Neuronal stem cell (in vitro differentiated cells): ENCODE measurements at places on chromosomes 4 and X.

DNA sequence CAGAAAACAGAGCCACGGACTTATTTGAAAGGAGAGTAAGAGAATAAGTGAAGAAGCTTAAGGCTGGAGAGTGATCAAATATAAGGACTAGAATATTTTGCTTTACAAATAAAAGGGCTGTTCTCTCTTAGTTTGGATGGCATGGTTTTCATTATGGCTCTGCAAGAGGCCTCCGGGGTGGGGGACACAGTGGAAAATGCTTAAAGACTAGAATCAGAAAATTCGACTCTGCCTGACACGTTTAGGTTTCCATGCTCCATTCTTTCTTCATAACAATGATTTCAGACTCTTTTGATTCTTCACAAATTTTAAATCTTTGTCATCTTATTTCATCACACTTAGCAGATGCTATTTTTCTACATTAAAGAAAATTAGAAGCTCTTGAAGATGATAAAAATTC lies 632.4 kb upstream of the BOD1L1 start:
- no peak for DNase-seq

- no peak for DNase-seq
Observed at GRCh38 chrX:19991350-19991718, 473 bp upstream of the BCLAF3 start.

DNA sequence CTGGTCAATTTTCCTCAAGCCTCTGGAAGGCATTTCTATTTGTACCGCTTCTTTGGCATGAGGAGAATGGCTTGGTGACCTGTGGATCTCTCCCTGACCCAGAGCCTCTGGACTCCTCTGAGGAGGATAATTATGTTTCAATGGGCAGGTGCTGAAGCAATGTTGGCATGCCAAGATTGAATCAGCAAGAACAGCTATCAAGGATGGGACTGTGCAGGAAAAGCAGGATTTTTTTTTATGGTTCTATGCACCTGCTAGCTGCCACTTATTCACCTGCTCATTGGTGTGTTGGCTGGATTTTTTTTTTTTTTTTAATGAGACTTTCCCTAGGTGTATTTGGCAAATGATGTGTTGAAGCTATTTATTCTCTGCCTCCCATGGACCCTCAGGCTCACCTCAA lies 821.2 kb downstream of the RPA4 start:
- no peak for DNase-seq

DNA sequence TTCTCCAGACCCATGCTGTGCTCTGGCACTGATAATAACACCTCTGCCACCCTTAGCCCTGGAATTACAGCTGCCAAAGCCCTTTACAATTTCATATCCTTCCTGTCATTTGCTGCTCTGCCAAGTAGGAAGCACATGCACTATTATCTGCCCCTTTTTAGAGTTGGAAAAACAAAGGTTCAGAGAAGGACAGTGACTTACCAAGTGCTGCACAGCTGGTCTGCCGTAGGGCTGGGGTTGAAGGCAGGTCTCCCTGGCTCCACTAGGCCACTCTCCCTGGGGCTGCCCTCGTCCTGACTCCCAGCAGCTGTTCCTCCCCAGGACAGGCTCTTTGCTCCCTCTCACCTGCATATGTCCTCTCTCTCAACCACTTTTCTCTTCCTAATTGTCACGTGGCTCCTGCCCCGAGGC lies 73.4 kb downstream of the ANAPC4 start:
- no peak for DNase-seq

DNA sequence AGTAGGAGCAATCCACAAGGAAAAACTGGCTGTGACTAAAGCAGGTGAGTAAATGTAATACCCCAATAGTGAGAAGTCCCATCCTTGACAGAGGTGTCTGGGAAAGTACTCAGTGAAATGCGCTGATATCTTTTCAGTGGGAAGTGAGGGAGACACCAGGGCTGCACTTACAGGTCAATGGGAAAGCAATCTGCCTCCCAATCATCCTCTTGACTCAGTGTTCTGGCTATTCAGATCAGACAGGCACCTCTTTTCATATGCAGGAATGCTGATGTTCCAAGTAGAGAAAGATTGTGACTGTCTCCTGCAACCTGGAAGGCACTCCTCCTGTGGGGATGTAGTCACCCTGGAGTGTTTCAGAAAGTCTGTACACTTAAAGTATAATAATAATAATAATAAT lies 39.9 kb upstream of the SPIN2A start:
- no peak for DNase-seq

- DNase-seq = no peak
Observed at GRCh38 chrX:79330022-79330421, 37.1 kb downstream of the ITM2A start.

DNA sequence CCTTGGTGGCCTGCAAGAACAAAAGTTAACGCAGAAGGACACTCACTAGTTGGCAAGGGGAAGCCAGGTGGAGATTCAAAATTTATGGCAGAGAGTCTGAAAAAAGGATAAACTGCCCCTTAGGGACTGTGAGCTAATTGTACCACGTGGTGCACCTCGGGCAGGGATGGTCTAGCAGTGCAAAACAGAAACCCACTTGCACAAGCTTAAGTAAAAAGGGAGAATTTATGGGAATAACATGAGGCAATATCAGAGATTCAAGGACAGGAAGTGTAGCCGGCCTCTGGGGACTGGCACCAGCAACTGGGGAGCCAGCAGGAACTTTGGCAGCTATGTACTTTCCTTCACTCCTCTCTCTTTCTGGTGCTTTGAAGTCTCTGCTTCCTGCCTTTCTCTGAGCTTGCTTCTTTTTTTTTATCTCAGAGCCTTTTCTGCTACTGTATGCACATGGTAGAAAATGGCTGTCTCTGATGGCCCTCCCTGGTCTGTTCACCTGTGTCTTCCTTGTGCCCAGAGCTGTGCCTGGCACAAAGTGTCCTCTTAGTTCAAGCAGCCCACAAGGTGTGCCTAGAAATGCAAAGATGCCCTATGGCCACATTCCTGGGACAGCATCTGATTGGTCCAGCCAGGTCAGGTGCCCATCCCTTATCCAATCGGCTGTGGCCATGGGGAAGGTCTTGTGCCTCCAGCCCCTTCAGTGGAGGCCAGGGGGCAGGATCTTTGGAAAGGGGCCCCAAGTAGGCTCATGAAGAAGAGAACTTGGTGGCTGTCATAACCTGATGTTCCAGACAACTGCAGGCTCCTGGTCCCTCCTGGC lies 114.8 kb upstream of the ATP6AP2 start:
- no peak for DNase-seq

DNA sequence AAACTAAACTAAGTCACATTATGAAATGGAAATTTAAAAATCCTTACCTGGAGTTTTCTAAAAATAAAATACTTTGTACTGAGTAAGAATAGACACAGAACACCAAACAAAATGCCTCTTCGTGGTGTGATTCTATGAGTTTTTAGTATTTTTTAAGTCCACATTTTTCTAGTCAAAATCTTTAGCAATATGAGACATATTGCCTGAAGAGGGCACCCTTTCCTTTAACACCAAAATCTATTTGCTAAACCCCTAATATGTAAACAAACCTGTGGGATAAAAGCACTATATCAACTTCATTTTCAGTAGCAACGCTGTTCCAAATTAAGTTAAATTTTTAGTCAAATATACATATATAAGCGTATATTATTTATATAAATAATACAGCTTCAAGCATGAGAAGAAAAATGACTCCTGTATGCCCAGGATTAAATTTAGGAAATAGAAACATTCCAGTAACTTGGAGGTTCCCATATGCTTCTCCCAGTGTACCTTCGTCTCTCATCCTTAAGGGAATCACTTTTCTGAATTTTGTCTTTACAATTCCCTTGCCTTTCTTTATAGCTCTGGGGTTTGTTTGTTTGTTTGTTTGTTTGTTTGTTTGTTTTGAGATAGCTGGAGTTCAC lies 23.0 kb upstream of the PGM2 start:
- no peak for DNase-seq

GRCh38 chr4:11470438-11471045 lies 41.8 kb upstream of the HS3ST1 start:
- no peak for DNase-seq

- DNase-seq = peak; percentile 11
Observed at GRCh38 chrX:18353931-18354368, 538 bp downstream of the SCML2 start.

- DNase-seq = no peak
Observed at GRCh38 chr4:8105306-8106100, 53.1 kb downstream of the ABLIM2 start.

- no peak for DNase-seq
Observed at GRCh38 chrX:20361081-20361889, 94.6 kb upstream of the RPS6KA3 start.

DNA sequence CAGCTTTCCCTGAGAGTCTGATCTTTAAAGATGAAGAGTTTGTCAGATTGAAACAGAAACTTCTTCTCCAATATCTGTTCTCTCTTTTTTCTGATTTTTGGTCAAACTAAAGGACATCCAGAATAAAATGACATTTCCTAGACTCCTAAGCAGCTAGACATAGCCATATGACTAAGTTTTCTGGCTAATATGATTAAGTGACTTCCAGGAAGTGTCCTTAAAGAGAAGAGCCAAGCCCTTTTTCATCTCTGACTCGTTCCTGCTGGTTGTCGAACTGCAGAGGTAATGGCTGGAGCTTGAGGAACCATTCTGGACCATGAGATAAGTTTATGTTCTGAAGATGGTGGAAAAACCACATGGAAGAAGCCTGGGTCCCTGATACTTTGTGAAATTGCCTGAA lies 546.0 kb downstream of the BCOR start:
- no peak for DNase-seq

DNA sequence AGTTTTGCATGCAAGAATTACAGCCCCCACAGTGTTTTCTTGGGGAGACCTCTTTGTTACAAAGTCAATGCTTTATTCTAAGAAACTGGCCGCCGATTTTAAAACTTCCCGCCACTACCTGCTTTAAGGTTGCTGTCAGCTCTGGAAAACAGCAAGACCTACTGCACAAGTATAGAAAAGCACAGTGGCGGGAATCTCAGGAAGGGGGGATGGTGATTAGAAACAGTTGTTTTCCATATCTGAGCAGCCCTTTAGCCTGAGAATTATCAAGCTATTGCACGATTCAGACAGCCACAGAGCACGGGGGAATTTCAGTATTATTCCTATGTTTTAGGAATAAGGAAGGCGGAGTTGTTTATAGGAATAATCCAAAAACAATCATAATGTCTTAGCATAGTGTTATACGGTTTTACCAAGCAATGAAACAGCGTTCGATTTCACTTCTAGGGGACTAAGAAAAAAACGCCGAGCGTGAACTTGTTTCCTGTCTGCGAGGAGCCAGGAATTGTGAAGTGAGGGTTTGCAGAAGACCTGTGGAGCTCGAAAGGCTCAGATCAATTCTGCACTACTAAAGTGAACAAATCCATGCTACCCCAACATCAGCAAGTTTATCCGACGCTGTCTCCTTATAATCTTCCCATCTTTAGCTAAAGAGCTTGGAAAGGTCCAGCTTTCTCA lies 81.3 kb downstream of the HMGN5 start:
- no peak for DNase-seq

DNA sequence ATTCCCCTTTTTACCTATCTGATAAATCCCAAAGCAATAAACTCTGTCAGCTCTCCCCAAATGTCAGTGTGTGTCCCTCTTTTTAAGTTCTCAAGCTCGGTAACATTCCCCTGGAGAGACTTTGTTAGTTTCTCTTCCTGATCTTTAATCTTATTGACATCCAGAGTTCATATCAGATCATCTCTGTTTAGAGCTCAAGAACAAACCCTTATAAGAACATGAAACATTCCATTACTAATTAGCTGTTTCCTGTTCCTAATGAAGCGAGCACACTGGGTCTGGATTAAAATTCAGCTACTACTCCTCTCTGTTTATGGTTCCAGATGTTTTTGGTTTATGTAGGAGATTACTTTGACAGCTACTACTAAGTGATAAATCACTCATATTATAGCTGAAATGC lies 681.5 kb downstream of the DACH2 start:
- DNase-seq = no peak

DNA sequence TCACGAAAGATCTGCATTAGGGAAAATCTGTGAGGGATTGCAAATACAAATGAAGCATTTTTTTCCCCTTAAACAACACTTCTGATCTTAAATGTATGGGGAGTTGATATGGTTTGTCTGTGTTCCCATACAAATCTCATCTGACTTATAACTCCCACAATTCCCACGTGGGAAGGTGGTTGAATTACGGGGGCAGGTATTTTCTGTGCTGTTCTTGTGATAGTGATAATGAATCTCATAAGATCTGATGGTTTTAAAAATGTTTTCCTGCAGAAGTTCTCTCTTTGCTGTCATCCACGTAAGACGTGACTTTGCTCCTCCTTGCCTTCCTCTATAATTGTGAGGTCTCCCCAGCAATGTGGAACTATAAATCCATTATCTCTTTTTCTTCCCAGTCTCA lies 107.4 kb upstream of the KCNIP4 start:
- DNase-seq = no peak

DNA sequence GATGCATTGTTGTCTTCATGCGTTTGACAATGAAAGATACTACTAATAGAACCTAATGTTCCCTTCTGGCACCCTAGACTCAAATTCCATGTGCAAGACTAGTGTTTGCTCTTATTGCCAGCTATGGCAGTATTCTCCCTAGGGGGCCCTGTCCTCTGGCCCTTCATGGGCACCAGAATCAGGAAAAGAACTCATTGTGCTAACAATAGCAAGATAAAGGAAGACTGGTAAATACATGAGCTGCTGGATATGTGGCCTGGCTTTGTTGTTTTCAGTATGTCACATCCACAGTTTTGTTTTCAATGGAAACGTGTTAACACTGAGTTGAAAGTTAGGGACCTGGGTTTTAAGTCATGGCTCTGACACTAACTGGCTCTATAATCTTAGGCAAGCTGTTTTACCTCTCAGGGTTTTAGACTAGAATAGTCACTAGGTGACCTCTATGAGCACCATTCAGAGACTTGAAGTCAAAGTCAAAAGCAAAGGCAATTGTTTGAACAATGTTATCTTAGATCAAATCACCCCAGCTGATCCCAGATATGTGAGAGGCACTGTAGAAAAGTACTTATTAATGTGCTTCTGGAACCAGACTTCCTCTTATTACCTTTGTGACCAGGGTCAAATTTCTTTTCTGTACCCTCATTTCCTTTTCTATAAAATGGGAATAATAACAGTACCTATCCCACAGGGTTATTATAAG lies 253.7 kb upstream of the DIAPH2 start:
- no peak for DNase-seq

DNA sequence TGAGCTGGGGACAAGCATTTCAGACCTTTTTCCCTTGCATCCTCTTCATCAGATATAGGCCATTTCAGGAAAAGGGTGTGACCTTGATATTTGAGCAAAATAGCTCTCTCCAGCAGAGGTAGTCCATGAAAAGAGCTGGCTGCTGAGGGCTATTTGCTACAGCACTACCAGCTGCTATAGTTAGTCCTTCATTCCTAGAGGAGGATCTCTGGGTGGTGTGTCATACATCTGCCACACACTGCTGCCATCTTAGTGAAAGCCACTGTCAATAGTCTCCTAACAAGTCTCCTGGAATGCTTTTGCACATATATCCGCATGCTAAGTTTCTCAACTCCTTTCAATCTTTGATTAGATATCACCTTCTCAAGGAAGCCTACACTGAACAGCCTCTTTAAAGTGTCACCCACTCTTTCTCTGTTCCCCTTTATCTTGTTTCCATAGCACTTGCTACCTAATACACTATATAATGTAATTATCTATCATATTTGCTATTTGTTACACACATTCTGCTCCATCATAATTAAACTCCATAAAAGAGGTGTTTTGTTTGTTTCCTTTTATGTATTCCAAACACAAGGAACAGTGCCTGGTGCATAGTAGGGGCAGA lies 131.9 kb downstream of the TBC1D19 start:
- DNase-seq = no peak

GRCh38 chr4:170497112-170497511 lies 407.4 kb upstream of the AADAT start:
- no peak for DNase-seq
